ENCODE measurements at places on chromosomes 12 and 14.
A peak's percentile ranks its signal among the peaks of the same experiment; 100 is the strongest.

- no peak for DNase-seq
Observed at GRCh38 chr12:116370886-116371580, 93.5 kb upstream of the MED13L start.

DNA sequence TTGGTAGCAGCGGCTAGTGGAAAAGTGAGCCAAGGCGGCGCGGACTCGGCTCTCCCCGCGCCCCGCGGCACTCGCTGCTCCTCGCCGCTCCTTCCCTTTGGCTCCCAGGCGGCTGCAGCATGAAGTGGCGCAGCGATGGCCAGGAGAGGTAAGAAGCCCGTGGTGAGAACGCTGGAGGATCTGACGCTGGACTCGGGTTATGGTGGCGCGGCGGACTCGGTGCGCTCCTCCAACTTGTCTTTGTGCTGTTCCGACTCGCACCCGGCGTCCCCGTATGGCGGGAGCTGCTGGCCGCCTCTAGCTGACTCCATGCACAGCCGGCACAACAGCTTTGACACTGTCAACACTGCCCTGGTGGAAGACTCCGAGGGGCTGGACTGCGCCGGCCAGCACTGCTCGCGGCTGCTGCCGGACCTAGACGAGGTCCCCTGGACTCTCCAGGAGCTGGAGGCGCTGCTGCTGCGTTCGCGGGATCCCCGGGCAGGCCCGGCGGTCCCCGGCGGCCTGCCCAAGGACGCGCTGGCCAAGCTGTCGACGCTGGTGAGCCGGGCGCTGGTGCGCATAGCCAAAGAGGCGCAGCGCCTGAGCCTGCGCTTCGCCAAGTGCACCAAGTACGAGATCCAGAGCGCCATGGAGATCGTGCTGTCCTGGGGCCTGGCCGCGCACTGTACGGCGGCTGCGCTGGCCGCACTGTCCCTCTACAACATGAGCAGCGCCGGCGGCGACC lies 225.6 kb upstream of the CRY1 start:
- DNase-seq = no peak

GRCh38 chr12:67145692-67146091 lies 123.5 kb upstream of the CAND1 start:
- no peak for DNase-seq

- DNase-seq = no peak
Observed at GRCh38 chr14:67141146-67141900, 47.9 kb upstream of the GARIN2 start.

DNA sequence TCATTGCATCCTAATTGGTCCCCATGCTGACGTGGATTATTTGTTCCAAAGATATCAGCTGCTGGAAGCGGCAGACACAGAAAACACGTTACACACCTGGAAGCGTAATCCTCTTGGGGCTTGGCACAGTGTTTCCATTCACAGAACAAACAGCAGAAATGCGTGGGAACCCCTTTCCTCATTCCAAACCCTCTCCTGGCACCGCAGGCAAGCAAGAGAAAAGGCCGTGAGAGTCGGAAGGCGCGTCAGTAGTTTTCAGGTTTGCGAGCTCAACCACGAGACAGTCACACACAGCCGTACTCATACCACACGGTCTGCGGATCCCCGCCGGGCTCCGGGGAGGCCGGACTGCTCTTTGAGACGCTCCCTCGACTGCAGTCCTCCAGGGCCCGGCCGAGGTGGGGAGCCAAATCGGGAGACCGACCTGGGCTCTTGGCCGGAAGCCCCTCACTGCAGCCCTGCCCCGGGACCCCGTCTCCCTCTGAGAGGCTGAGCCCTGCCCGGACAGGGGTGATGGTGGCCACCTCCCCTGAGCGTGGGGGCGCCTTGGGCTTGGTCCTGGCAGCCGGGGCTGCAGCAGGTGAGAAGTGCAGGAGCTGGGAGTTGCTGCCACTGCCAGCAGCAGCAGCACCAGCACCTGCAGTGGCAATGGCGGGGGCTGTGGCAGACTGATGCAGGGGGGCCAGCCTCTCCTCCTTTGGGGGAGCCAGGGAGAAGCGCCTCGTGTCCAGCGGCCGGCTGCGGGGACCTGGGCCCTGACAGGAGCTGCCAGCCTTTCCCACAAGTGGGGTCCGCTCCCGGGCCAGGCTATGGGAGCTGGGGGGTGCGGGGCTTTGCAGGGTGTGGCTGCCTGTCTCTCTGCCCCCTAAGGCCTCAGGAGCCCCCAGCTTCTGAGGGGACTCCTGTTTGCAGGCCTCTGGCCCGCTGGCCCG lies 28.1 kb upstream of the GPR68 start:
- no peak for DNase-seq

GRCh38 chr14:21191261-21191808 lies 35.5 kb upstream of the OR5AU1 start:
- DNase-seq = no peak

DNA sequence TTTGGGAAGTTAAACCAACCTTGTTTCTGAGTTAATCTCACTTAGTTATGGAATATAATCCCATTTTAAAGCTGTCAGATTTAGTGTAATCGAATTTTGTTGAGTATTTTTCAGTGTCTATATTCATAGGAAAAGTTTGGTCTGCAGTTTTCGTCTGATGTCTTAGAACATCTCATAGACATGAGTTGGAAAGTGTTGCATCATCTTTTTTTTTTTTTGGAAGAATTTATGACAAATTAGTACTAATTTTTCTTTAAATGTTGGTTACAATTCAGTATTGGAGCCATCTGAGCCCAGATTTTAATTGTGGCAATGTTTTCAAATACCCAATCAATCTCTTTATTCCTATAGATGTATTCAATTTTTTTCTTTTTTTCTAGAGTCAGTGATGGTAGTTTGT lies 27.9 kb downstream of the C12orf50 start:
- DNase-seq = no peak

DNA sequence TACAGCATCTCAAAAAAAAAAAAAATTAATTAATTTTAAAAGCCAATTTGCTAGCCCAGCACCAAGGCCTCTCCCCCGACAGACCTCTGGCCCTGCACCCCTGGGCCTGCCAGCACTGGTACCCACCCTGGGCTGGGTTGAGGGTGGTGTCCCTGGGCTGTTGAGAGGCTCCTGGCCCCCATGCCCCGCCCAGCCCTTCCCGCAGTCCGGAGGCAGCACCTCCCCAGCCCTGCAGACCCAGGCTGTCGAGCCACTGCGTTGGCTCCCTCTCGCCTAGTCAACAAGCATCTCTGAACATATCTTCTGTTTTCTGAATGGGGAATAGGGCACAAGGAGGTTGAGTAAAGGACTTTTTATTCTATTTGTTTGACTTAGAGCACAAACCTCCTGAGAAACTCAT lies 87.1 kb downstream of the FBXL14 start:
- no peak for DNase-seq

DNA sequence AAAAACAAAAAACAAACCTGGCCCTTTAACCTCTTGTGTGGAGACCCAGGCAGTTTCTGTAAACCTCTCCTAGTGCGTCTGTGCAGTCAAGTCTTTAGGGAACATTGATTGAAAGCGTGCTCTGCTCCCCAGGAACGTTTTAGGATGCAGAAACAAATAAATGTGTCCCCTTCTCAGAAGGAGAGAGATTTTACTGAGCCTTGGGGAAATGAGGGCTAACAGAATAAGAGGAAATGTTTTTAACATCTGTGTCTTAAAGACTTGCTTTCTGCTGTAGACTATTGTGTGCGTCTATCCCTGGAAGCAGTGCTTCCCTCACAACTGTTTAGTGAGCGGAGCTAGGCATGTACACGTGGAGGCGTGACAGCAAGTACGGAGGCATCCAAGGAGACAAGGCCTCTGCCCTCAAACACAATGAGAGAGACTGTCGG lies 54.3 kb downstream of the TECPR2 start:
- DNase-seq = no peak

- DNase-seq = no peak
Observed at GRCh38 chr14:46490238-46490685, 161.3 kb downstream of the RPL10L start.

GRCh38 chr14:24135834-24136683 lies at the start of gene PSME1:
Gene PSME1 (plus strand): TSS chr14:24136194. CDS start chr14:24136263, 69 bp downstream.
- DNase-seq = peak; percentile 89

GRCh38 chr14:28651148-28651547 lies 115.4 kb upstream of the FOXG1 start:
- DNase-seq = no peak

DNA sequence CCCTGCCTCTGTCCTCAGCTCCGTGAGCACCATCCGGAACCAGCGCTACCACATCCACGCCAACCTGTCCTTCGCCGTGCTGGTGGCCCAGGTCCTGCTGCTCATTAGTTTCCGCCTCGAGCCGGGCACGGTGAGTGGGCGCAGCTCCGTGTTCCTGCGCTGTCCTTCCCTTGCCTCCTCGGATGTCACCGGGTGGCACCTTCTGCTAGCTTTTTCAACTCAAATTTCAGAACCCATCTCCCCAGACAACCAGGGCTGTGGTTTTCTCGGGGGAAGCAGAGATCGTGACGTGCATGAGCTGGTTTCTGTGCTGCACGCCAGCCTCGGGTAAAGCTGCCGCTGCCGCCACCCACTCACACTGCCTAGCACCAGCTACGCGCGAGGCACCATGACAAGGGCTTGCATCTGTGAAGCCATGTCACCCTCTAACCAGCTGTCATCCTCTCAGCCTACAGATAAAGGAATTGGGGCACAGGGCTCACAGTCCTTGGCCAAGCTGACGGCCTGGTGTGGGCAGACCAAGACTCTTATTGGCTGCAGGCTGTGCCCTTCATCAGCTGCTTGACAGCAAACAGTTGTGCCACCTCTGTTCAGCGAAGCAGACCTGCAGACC lies 152.1 kb downstream of the ADGRD1 start:
- peak; percentile 49 for DNase-seq

- DNase-seq = no peak
Observed at GRCh38 chr14:58873228-58873953, 235.6 kb downstream of the DACT1 start.

GRCh38 chr12:116642683-116643082 lies 83.5 kb downstream of the MAP1LC3B2 start:
- DNase-seq = no peak

DNA sequence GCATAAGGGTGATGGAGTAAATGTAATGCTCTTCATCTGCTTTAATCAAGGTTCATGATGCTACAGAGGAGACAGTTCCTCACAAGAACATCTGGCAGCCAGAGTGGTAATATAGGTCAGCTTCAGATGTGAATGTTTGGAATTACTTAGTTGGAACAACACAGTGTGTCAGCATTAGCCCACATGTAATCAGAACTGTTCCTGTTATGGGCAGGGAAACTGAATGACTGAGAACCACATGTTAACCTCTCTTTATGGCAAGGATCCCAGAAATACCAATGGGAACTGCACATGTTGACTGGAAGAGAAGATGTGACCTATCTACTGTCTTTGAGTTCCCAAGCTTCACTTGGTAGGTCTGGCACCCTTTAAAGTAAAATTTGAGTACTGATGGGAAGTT lies 390.1 kb upstream of the PDE3A start:
- DNase-seq = no peak

DNA sequence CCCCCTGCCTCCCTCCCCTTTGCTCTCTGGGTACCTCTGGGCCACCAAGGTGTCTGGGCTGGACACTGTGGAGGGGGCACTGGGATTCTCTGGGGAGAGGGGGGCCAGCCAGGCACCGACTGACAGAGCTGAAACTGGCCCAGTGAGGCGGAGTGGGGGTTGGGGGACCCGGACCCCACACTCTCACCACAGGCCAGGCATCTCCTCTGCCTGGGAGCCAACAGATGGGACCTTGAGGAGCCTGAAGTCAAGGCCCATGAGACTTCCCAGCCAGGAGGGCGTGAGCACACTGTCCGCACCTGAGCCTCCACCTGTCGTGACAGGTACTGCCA lies 39.8 kb upstream of the PPP1R13B start:
- no peak for DNase-seq

DNA sequence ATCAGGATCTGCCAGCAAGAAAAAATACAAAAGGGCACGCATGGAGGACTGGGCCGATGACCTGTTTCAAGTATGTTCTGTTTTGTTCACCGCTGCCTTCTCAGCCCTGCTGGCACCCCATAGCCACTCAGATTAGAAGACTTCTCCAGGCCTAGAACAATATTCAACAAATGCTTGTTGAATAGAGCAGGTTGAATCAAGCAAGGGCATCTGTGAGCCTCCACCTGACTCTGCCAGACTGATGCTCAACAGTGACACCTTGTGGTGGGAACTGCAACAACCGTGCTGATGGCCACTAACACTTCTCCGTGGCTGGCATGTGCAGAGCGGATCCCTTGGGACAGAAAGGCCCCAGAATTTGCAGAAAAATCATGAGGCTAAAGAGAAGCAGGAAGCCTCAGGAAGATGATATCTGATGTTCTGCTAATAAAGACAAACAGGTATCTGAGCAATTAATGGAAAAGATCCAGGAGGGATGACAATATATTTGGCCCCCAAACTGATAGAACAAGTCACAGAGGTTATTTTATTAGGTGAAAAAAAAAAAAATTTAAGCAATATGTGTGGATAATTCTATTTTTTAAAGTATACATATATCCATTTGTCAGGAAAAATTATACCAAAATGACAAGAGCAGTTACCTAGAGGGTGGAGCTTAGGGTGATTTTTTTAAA lies 114.3 kb downstream of the KSR2 start:
- peak; percentile 3 for DNase-seq

DNA sequence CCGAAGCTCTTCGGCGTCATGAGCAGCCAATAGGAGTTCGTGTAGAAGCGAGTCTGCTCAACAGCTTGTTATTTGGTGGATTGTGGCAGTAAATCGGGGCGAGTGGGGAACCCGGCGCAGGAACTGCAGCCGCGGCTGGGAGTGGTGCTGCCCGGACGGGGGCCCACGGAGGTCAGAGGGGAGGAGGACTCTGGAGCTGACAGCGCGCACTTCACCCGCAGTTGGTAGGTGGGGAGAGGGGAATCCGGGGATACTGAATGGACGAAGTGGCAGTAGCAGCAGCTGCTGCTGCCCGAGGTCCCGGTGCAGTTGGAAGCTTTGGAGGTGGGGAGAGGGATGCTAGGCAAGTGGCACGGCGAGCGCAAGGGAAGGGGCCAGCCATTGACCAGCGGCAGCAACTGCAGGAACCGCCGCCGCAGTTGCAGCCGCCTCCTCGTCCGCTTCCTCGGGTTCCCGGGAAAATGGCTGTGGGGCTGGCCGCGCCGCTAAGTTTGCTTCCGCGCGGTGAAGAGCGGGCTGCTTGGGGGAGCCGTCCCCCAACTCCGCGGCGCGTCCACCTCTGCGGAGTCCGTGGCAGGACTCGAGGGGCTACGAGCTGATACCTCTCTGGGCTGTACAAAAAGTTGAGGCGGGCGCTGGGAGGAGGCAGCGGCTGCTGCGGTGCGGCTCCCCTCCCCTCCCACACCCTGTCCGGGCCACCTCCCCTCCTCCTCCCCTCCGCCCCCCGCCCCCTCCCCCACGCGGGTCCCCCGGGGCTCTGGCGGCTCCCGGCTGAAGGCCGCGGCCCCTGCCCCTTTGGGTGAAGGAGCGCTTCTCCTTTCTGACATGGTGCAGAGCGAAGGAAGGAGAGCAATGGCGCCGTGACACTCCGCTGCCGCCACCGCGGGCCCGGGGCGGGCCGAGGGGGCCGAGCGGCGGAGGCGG lies at the start of gene ARID4A:
Gene ARID4A (plus strand): TSS at position 79 of the 924 bp plus-strand sequence. CDS start 1,300 bp downstream, outside the sequence.
- peak; percentile 1 for DNase-seq

DNA sequence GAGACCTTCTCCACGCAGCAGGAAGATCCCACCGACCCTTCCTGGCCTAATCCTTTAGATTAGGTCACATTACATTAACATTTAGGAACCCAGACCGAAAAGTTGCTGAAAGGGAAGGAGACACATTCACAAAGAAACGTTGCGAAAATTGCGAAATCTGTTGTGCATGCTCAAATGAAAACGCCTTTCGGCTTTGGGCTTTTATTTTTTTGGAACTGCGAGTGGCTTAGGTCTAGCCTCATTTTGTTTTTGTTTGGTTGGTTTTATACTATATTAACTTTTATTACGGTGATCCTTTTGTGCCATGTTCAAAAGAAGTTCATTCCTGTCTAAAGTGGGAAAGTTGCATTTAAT lies 1.5 kb downstream of the MYF6 start:
- no peak for DNase-seq
